ENCODE measurements at places on chromosomes 1 and 21.

DNA sequence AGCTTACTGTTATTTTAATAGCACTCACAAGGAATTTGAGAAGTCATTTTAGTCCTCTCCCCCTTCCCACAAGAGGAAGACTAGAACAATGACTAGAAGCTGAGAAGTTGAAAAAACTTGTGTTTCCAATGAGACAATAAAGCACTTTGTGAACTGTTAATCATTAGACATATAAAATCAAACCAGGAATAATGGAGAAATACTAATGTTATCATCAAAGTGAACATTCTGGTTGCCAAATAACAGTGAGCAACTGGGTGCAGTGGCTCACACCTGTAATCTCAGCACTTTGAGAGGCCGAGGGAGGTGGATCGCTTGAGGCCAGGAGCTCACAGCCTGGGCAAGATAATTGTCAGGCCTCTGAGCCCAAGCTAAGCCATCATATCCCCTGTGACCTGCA is 54.0 kb upstream of the RASAL2 start:
- no peak for DNase-seq

GRCh38 chr1:220776720-220777326 is 9.9 kb upstream of the MTARC1 start:
- no peak for DNase-seq

- DNase-seq, result no peak
These were observed 303.3 kb upstream of the ESRRG start for GRCh38 chr1:217026531-217026930.

DNA sequence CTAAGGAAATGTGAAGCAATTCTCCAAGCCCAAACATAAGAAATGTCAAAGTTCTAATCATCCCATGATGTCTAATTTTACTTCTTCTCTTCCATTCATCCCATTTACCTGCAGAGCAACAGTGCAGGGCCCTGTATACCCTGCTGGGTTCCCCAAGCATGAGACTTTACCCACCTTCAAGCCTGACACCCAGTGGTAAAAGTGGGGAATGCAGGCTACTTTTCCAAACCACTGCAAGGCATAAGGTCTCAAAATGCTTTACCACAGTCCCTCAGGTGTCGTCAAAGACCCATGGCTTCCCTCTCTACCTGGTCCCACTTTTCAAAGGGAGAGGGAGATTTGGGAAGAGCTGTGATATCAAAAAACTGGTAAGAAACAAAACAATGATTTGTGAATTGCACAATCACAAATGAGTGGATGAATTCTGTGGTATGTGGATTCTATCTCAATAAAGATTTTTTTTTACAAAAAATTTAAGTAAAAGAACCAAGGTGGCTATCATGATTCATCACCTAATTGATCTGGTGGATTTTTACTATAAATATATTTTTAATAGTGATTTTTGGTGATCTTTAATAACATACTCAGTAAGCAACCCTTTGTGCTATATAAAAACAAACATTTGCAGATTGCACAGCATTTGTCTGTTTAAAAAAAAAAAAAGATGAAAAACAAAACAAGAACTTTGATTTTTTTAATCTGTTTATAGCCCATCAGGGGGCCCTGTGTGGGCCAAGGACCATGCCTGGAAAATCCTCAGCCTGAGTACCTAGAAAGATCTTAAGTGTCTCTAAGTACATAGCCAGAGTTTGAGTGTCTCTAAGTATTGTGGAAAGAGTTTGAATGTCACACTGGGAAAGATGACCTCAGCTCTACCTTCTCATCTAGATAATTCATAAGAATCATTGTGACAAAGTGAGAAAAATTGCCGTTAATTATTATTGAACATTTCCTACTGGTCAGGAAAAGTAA is 73.1 kb upstream of the GJB5 start:
- no peak for DNase-seq

GRCh38 chr1:26164036-26164860 is 4.5 kb downstream of the C1orf232 start:
- DNase-seq, result no peak

GRCh38 chr1:218366322-218367052 is 21.4 kb downstream of the TGFB2 start:
- DNase-seq, result no peak

- DNase-seq, result no peak
These were observed 80.0 kb downstream of the CAMK2N1 start for GRCh38 chr1:20405893-20406604.

- no peak for DNase-seq
These were observed 46.8 kb downstream of the UBR4 start for GRCh38 chr1:19163261-19163660.

- no peak for DNase-seq
These were observed 501.8 kb downstream of the LMO4 start for GRCh38 chr1:87830432-87830978.

- DNase-seq, result no peak
These were observed 25.4 kb downstream of the GNAI3 start for GRCh38 chr1:109573785-109574184.

DNA sequence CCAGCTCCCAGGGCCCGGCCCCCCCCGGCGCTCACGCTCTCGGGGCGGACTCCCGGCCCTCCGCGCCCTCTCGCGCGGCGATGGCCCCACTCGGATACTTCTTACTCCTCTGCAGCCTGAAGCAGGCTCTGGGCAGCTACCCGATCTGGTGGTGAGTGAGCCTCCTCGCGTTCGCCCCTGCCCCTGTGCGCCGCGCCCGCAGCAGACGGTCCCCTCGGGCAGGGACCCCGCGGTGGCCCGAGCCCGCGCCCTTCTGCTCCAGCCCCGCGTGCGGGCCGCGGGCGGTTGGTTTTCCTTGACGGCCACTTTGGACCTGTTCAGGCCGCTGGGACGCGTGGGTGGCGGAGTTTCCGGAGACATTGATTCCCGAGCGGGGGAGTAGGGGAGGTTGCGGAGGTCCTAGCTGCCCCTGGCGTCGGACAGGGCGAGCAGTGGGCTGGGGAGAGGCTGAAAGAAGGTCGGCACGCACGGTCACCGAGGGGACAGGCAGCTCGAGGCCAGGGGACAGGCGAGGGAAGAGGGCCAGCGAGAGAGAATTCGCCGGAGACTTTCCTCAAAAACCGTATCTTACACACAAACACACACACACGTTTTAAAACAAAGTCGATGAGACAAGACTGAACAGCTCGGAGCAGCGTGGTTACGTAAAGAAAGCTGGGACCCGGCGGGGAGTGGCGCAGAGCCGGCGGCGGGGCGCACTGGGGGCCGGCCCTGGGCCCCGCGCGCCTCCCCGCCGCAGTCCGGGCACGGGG is 427 bp downstream of the WNT3A start:
- no peak for DNase-seq

- no peak for DNase-seq
These were observed 32.6 kb downstream of the CFH start for GRCh38 chr1:196684476-196684875.
